Lung microvascular endothelial cell (primary cell): ENCODE measurements at places on chromosomes 6 and 20.

- DNase-seq = no peak
These were observed 295.0 kb downstream of the KCNQ5 start for GRCh38 chr6:72916906-72917305.

DNA sequence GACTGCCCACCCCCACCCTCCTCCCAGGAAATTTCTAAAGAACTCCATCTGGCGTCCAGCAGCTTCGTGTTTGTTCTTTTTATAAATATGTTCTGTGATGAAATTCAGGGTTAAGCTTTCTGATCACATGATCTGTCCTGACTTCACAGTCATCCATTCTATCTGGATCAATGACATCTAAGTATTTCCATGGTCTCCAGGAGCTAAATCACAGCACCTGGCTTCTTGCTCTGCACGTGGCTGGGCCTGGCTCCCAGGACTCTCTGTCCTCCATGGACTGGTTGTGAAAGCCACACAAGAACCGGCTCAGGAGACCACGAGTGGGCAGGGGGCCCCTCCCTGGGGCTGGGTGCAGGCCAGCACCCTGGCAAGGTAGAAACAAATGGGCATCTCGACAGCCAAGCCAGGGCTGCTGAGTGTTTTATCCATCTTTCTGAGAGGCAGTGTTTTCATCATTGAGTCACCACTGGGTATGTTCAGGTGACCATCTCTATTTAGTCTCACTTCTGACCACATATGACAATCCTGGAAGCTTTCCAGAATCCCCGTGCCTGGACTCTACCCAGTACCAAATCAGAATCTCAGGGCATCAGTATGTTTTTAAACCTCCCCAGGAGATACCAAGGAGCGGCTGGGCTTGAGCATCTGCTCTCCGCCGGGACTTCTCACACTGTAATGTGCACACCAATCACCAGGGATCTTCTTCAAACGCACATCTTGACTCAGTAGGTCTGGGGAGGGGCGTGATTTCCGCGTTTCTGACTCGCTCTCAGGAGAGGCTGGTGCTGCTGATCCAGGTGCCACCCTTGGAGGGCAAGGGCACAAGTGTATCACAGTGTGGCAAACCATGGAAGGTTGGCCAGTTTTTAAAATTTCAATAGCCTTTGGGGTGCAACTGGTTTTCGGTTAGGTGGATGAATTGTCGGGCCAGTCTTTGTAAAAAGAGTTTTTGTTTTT is 31.6 kb upstream of the PXDC1 start:
- no peak for DNase-seq

DNA sequence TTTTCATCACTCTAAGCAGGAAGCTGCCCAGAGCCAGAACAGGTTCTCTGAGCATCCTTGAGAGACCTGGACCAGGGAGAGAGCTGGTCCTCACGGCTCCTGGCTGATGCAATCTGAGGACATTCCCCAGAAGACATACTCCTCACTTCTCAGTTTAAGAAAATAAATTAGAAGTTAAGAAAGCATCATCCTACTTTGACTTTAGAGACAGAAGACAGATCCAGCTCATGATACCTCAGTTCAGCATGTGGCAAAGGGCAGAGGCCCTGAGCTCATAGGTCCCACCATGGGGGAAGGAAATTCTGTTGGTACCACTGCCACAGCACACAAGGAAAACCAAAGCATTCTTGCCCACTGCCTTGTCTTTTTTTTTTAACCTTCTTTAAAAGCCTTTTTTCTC is 378.1 kb upstream of the JARID2 start:
- no peak for DNase-seq

GRCh38 chr20:34689486-34689885 is 12.6 kb upstream of the PIGU start:
- peak; percentile 86 for DNase-seq

GRCh38 chr20:8656335-8656734 is 412.6 kb upstream of the PLCB4 start:
- peak; percentile 95 for DNase-seq

GRCh38 chr6:115404446-115404845 is 656.2 kb downstream of the FRK start:
- DNase-seq = no peak

DNA sequence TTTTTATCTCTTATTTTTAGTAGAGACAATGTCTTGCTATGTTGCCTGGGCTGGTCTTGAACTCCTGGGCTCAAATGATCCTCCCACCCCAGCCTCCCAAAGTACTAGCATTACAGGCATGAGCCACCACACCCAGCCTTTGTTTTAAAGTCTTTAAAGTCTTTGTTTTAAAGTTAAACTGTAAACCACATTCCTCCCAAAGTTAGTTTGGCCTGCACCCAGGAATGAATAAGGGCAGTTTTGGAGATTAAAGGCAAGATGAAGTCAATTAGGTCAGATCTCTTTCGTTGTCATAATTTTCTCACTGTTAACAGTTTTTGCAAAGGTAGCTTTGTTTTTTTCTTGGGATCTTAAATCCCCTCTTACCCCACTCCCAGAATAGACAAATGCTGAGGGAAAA is 63.8 kb downstream of the UBR2 start:
- DNase-seq = no peak

GRCh38 chr6:100228437-100228833 is 234.4 kb upstream of the MCHR2 start:
- DNase-seq = peak; percentile 63

DNA sequence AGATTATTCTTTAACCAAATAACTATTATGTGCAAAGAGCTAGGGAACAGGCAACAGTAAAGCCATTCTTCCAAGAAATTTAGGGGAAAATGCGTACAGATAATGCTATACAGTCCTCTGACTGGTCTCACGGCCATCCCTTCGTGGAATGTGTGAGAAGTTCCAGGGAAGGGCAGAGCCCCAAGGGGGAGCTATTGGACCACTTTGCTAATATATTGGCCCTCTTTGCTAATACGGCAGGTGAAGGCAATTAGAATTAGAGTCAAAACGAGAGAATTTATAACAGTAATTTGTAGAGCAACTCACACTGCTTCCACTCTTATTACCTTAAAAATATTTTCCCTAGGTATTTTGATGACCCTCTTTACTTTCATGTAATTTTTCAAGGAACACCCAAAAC is 140.4 kb downstream of the IMPG1 start:
- peak; percentile 48 for DNase-seq
